ENCODE measurements at places on chromosomes 2 and 18. TPM values are rescaled to one million over a fixed set of nuclear protein-coding genes. Genes with fewer than 3 reads are reported as not detected.

Gene CKAP2L
- total RNA-seq, result 0.64 TPM

Gene IFIH1
- total RNA-seq, result 35.5 TPM

Gene MAP3K2
- 68.4 TPM for total RNA-seq

Gene CDKL4
- not detected for total RNA-seq

Gene ABCA12
- total RNA-seq, result 0.16 TPM

Gene STARD6
- total RNA-seq, result not detected

Gene PIEZO2
- 7.5 TPM for total RNA-seq

Gene TMEM127
- 131 TPM for total RNA-seq

DNA sequence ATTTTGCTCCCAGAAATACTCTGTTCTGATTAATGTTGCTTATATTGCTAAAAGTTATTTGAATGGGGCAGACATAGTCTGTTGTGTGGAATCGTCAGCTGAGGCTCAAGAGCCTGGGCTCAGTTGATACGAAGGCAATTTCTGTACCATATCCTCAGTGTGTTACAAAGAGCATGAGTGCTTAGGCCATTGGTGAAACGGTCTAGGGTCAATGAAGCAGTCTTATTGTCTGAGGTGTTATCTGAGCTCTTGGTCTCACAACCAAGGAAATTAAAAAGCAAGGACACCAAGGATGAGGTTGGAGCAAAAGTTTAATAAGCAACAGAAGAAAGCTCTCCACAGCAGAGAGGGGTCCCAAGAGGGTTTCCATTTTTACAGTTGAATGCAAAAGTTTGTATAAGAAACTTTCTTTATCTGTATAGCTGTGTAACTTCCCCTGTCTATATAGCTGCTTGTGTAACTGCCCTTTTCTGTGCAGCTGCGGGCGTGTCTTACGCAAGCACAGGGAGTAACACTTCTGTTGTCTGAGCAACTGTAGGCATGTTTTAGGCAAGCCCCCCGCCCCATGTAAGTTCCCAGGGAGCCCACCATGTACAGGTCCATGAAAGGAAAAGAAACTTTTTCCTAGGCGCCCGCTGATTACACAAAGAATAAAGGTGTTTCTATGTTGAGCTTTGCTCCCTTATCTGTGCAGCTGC is 40.6 kb upstream of the DSC1 start:
- H3K27me3 ChIP-seq, result no peaks in the 10 kb centered on the region
- peak overlapping the region; percentile 87 for H3K27ac ChIP-seq
- no peaks in the 10 kb centered on the region for H3K36me3 ChIP-seq
- peaks cover 52% of the 10 kb centered on the region for H3K4me1 ChIP-seq
- DNase-seq, result peak; percentile 58
- no peak overlapping the region for H3K4me3 ChIP-seq

DNA sequence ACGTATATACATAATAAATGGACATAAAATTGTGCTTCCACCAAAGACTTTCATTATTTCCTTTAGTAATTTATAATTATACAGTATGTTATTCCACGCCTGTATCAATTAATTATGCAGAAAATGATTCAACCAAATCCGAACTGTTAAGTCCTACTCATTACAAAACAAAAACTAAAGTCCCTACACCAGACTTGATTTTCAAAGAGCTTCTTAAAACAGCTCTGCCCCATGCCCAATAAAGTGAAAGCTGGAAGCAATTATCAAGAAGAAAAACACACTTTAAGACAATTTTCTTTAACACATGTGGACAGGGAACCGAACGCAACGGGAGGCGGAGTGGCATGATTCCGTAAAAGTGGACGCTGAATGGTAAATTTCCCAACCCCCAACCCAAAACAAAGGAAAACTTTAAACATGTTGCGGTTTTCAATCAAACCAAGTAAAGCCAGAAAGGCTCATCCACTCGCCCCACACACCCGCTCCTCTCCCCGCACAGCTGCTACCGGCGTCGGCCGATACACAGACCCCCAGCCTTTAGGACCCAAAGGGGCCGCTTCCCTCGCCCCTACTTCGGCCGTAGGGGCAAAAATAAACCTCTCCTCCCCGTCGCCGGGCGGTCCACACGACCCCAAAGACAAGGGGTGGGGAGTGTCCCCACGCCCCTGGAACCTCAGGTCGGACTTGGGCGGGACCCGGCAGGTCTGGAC is 705 bp downstream of the YES1 start:
- no peaks in the 10 kb centered on the region for H3K36me3 ChIP-seq
- peaks cover 11% of the 10 kb centered on the region for H3K4me1 ChIP-seq
- no peak for DNase-seq
- H3K27ac ChIP-seq, result peak overlapping the region; percentile 99

GRCh38 chr2:10390369-10390801 is 57.7 kb downstream of the ODC1 start:
- DNase-seq, result no peak
- H3K27me3 ChIP-seq, result no peaks in the 10 kb centered on the region
- H3K4me3 ChIP-seq, result no peak overlapping the region
- H3K4me1 ChIP-seq, result peaks cover 11% of the 10 kb centered on the region

GRCh38 chr2:216535454-216535995 is 36.9 kb downstream of the RPL37A start:
- no peaks in the 10 kb centered on the region for H3K27me3 ChIP-seq
- H3K4me1 ChIP-seq, result peaks cover 19% of the 10 kb centered on the region
- H3K36me3 ChIP-seq, result no peaks in the 10 kb centered on the region
- H3K4me3 ChIP-seq, result no peak overlapping the region
- H3K27ac ChIP-seq, result peak overlapping the region; percentile 3

- H3K27ac ChIP-seq, result no peak overlapping the region
- H3K4me3 ChIP-seq, result no peak overlapping the region
- H3K4me1 ChIP-seq, result no peaks in the 10 kb centered on the region
- H3K27me3 ChIP-seq, result no peaks in the 10 kb centered on the region
Observed at GRCh38 chr18:78784861-78785260, 194.8 kb upstream of the SALL3 start.

GRCh38 chr2:164008752-164009151 is 272.9 kb upstream of the FIGN start:
- H3K4me3 ChIP-seq, result no peak overlapping the region
- H3K27me3 ChIP-seq, result no peaks in the 10 kb centered on the region
- no peak overlapping the region for H3K27ac ChIP-seq
- H3K36me3 ChIP-seq, result no peaks in the 10 kb centered on the region

DNA sequence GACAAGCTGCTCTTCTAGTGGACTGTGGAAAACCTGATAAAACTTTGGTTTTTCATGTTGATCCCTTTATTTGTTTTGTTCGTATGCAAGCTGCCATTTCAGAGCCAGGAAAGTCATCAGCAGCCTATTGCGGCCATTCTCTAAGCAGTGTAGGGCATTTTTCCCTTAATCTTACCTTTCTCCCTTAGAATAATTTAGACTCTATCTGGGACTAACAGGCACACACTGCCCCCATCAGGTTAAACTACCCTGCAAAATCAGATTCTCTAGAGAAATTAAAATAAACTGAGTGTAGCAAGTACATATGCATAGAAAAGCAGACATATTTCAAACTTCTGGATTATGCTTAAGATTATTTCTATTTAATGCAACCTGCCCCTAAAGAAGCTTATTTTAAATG is 347.5 kb downstream of the METTL4 start:
- H3K27ac ChIP-seq, result no peak overlapping the region
- no peaks in the 10 kb centered on the region for H3K36me3 ChIP-seq
- no peaks in the 10 kb centered on the region for H3K4me1 ChIP-seq
- no peaks in the 10 kb centered on the region for H3K27me3 ChIP-seq
- no peak for DNase-seq
- H3K4me3 ChIP-seq, result no peak overlapping the region

- no peaks in the 10 kb centered on the region for H3K36me3 ChIP-seq
- no peak overlapping the region for H3K27ac ChIP-seq
- no peak overlapping the region for H3K4me3 ChIP-seq
- DNase-seq, result no peak
- no peaks in the 10 kb centered on the region for H3K4me1 ChIP-seq
Observed at GRCh38 chr2:9113916-9114315, 92.7 kb upstream of the ASAP2 start.

DNA sequence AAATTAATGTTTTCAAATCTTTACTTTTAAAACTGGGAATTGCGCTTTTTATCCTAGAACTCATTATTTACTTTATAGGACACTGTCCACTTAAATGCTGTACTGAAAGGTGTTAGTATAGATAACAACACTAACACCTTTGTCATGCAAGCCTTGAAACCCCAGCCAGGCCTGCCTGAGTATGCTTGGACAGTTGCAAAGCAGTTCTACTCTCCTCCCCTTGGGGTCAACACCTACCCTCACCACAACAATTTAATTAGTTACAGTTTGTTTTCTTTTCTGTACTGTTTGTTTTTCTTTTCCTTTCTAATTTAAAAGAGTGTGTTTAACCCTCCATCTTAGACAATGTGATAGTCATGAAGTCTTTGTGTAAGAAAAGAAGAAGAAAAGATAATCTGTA is 18.9 kb upstream of the FAM98A start:
- no peaks in the 10 kb centered on the region for H3K27me3 ChIP-seq
- no peaks in the 10 kb centered on the region for H3K4me1 ChIP-seq
- DNase-seq, result no peak
- H3K36me3 ChIP-seq, result no peaks in the 10 kb centered on the region
- no peak overlapping the region for H3K4me3 ChIP-seq
- no peak overlapping the region for H3K27ac ChIP-seq

- H3K4me3 ChIP-seq, result no peak overlapping the region
- H3K36me3 ChIP-seq, result no peaks in the 10 kb centered on the region
- no peaks in the 10 kb centered on the region for H3K27me3 ChIP-seq
Observed at GRCh38 chr18:12460874-12461273, 53.1 kb downstream of the PRELID3A start.

DNA sequence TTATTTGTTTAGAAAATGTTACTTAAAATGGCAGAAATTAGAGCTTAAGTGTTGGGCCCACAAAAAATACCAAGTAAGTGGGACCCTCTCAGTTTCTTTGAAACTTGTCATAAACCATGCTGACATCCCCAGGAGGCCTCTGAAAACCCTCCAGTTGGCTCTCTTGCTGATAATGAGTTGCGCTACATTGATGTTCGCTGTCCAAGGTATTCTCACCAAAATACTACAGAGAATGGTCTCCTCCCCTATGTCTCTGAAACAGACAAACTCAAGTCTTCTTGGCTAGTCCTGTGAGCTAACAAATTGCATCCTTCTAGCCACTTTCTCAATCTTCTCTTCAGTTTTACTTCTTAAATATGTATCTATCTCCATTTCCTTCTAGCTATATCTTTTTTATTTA is 669.4 kb downstream of the IRS1 start:
- H3K36me3 ChIP-seq, result no peaks in the 10 kb centered on the region
- DNase-seq, result no peak
- H3K27me3 ChIP-seq, result no peaks in the 10 kb centered on the region
- no peak overlapping the region for H3K4me3 ChIP-seq

DNA sequence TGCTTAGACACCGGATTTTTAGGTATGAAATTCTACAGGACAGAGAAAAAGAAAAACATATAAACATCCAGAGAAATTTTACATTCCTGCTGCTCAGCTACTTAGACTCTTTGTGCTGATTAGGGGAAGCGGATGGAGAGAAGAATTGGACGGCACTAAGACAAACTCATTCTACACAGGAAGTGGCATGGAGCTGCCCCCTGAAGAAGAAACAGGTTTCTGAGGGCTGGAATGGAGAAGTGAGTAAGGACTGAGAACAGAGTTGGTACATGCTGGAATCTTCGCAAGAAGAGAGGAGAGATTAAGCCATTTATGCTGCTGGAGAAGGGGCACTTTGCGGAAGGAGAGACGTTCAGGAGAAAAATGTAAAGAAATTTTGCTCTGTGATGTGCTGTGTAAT is 253.0 kb upstream of the ERBB4 start:
- H3K27ac ChIP-seq, result no peak overlapping the region
- H3K4me3 ChIP-seq, result no peak overlapping the region
- no peaks in the 10 kb centered on the region for H3K4me1 ChIP-seq
- no peak for DNase-seq
- no peaks in the 10 kb centered on the region for H3K27me3 ChIP-seq
- H3K36me3 ChIP-seq, result no peaks in the 10 kb centered on the region
